ENCODE measurements at places on chromosomes 16 and 17.
A peak's percentile ranks its signal among the peaks of the same experiment; 100 is the strongest.

DNA sequence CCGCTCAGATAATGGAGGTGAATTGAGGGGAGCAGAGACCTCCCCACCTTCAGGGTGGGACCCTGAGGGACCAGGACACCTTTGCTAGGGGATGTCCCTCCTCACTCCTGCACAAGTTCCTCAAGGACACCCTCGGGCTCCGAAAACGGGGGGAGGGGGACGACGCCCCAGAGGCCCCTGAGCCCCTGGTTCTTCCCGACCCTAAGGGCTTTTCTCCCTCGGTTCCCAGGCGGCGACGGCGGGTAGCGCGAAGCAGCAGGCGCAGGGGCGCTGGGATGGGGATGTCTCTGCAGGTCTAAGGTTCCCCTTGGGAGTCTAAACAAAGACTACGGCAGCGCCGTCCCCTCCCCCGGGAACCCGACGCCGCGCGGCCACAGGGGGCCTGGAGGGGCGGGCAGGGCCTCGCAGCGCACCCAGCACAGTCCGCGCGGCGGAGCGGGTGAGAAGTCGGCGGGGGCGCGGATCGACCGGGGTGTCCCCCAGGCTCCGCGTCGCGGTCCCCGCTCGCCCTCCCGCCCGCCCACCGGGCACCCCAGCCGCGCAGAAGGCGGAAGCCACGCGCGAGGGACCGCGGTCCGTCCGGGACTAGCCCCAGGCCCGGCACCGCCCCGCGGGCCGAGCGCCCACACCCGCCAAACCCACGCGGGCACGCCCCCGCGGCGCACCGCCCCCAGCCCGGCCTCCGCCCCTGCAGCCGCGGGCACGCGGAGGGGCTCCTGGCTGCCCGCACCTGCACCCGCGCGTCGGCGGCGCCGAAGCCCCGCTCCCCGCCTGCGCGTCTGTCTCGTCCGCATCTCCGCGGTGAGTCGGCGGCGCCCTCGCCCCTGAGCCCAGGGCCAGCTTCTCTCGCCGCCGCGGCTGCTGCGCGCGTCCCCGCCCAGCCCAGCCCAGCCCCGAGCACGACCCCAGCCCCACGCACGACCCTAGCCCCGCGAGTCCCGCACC is 36.7 kb upstream of the NDRG4 start:
- DNase-seq = no peak

DNA sequence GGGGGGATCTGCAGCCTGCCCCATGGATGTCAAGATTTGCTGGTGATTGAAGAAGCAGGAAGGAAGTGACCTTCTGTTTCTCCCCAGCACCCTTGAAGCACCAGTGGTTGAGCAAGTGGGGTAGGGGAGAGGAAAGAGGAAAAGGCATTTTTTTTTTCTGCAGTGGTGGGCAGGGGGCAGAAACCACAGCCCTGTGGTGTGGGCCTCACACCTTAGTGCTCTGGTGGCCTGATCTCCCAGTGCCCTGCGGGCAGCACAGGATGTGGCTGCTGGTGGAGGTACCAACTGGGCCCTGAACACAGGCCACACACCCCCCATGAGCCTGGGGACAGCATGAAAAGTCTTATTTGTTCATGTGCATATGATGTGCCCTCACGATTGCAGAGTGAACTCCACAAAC is 7.1 kb downstream of the ITGAD start:
- no peak for DNase-seq

GRCh38 chr17:29039764-29040598 is 3.0 kb upstream of the PIPOX start:
- DNase-seq = no peak

DNA sequence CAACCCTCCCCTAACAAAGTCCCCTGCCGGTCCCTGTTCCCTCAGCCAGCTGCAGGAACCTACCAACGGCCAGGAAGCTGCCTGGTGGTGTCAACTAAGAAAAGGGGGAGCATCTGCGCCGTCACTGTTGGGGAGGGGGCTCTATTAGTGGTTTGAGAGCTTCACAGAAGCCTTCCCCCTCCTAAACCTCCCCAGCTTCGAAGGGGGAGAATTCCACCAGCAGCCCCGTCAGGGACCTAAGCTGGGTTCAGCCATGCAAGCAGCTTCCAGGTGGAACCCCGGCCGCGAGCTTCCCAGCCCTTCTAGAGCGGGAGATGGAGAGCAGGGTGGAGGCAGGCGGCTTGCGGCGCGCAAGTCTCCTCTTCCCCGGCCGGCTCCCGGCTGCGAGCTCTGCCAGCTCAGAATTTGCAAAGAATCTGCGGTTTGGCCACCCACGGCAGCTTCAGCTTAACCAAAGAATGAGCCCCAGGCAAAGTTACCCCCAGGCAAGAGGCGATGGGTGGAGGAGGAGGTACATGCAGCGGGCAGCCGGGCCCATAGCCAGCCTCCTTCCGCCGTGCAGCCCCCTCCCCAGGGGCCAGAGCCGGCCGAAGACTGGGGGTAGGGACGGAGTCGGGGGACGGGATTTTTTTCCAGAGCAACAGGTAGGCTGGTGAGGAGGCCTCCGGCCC is 33.7 kb downstream of the DDX19A start:
- DNase-seq = peak; percentile 53

DNA sequence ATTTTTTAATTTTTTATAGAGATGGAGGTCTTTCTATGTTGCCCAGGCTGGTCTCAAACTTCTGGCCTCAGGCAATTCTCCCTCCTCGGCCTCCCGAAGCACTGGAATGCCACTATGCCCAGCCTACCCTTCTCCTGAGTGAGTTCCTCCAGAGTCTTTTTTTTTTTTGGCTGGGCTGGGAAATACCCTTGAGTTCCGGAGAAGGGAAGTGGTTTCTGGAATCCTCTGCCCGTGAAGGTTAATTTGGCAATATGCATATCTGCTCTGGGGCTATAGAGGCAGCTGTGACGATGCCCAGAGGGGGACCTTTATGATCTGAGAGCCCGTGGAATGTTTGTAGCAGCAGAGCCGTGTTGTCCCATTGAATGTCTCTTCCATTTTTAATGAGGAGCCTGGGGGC is 217.5 kb downstream of the RBFOX1 start:
- DNase-seq = no peak

DNA sequence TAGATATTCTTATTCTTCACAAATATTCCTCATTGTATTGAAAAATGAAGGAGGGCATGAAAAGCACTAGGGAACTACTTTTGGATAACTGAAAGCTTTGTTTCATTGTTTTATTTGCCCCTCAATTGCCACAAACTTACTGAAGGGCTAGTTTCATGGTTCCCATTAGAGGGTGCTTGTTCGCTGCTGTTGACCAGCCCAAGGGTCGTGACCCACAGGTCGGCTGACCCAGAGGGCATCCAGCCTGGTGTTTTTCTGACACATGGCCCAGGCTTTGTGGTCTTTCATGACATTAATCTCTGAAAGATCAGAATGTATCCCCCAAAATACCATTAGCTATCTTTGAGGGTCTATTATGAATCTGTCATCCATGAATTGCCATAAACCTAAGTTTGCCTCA is 30.0 kb downstream of the DGKE start:
- DNase-seq = no peak

DNA sequence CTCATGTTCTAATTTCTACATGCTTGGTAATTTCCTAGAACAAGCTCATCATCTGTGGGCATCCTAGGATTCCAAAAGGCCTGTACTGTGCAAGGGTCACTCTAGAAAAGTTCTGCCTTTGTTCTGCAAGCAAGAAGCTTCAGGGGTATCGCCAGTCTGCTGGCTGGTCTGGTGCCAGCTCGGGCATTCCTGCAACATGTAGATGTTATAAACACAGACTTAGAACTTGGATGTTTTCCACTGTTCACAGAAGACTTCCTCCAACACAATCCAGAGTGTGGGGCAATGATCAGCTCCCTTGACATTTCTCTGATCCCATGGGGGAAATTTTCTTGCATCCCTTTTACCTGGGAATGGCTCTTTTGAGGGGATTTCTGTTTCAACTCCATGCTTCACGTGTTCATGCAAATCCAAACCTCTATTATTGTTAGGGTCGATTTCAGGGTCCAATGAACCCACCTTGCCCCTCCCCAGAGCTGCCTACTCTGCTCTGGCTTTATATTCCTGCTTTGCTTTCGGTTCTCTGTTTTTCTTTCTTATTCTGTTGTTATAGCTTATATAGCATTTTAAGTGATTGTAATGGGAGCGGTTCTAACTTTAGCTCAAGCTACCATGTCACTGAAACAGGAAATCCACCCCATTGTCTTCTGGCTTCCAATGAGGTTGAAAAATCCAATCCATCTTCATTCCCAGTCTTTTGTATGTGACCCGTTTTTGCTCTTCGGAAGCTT is 25.3 kb downstream of the UBE2O start:
- no peak for DNase-seq

DNA sequence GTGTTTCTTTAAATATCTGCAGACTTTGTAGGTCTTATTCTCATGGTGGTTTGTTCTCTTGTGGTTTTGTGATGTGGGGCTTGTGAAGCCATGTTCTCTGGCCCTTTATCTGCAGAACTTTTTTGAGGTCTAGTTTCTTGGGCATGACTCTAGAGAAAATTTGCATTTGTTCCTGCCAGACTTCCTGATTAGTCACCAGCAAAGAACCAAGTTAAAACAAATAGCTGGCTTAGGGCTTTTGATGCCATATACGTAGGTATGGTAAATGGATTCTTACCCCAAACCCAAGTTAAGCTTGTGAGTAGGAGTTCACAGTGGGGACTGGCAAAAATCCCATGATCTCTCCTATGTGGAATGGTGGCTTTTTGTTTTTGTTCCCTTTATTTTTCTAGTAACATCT is 68.7 kb upstream of the IRX3 start:
- no peak for DNase-seq

- no peak for DNase-seq
Observed at GRCh38 chr16:54165174-54165911, 121.2 kb downstream of the IRX3 start.

- no peak for DNase-seq
Observed at GRCh38 chr17:8503368-8503767, 67.7 kb downstream of the NDEL1 start.

DNA sequence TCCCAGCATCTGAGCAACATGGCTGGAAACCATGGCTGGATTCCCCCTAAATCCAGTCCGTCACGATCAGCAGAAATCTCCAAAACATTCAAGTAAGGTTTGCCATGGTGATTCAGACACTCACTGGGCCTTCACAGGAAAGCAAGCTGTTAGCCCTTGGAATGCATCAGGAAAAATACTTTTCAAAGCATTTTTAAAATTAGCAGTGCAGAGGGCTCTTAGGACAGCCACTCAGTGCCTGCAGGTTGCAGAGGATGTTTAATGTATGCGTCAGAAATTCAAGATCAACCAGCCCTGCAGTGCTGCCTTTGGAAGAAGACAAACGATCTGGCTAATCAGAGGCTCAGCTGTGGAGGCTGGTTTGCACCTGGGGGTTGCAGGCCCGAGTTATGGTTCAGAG is 50.3 kb downstream of the FOXL1 start:
- DNase-seq = no peak

DNA sequence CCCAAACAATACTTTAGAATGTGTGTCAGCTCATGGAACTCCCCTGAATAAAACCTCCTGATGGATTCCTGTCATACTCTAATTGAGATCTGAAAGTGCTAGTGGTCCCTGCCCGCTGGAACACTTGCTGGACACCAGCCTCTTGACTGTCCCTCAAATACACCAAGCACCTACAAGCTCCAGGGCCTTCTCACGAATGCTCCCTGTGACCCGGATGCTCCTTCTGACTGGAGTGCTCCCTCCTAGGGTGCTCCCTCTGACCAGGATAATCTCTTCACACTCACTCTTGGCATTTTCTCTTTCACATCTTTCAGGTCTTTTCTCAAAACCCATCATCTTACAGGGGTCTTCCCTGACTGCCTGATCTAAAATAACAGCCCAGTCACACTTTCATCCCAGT is 205.9 kb downstream of the SLC39A11 start:
- DNase-seq = no peak

DNA sequence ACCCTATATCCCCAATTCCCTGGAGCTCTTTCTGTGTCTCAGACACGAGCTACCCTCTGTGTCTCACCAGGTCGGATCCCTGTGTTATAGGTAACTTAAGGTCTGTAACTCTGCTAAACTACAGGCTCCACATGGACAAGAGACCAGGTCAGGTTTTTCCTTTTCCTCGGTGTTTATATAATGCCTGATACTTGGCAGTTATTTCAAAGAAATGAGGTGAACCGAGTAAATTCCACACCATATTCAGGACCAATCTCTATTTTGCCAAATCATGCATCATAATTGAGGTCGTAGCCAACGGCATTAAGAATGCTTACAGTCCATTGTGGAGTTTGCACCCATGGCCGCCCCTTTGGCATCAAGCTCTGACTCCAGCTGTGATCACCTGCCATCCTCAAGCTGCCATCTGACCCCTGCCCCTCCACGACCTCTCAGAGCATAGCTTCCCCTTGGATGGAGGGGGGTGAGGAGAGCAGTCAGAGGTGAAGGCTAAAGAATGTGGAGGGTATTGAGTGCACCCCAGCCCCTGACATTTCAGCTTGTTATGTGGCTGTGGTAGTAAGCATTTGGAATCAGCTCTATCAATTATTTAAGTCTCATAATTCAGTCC is 434.7 kb upstream of the RBFOX1 start:
- DNase-seq = no peak

- no peak for DNase-seq
Observed at GRCh38 chr17:32575852-32576251, 89.1 kb downstream of the CDK5R1 start.

DNA sequence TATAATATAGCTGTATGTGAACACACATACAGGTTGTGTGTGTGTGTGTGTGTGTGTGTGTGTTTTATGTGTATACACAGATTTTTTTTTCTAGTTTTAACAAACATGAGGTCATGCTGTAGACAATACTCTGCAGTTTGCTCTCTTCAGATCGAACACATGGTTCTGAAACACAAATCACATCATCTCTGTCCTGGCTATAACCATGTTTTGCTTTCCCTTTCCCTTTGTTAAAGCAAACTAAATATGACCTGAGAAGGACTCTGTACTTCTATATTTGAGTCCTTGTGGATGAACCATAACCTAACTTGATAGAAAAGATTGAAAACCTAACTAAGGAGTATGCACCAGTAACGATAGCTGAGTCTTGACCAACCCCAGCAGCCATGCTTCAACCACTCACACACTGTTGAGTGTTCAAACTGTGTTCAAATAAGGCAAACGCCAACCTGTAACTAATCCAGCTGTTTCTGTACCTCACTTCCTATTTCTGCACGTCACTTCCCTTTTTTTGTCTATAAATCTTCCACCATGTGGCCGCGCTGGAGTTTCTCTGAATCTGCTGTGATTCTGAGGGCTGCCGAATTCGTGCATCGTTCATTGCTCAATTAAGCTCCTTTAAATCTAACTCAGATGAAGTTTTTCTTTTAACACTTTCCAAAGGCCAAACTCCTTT is 303.8 kb downstream of the HS3ST3B1 start:
- no peak for DNase-seq

DNA sequence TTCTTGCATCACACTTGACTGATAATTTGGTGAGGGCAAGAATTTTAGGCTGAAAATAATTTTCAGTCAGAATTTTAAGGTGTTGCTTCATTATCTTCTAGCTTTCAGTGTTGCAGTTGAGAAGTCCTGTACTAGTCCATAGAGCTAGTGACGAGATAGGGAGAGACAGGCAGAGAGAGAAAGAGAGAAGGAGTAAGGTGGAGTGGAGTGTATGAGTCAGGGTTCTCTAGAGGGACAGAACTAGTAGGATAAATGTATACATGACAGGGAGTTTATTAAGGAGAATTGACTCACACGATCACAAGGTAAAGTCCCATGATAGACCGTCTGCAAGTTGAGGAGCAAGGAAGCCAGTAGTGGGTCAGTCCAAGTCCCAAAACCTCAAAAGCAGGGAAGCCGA is 127.2 kb downstream of the UTP18 start:
- no peak for DNase-seq

GRCh38 chr17:75707079-75707571 is 14.1 kb upstream of the ITGB4 start:
- no peak for DNase-seq
